ENCODE measurements at places on chromosomes 2 and 18.

GRCh38 chr2:212915121-212915782 lies 236.2 kb downstream of the IKZF2 start:
- no peak for DNase-seq

DNA sequence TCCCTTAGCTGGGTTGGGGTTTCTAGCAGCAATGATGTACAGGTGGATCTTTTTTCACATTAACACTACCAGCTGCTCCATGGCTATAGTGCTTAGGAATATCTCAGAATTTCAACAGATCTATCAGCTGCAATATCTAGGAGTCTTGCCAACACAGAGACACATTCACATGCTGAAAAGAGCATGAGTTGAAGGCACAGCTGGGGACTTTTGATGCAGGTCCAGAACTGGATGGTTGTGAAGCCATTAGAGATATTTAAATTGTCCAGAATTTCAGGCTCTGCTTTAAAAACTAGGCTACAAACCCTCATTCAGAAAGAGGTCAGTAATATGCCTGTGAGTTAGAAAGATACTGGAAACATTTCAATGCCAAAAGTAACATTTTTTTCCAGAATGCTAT lies 122.2 kb upstream of the CCDC195 start:
- no peak for DNase-seq

DNA sequence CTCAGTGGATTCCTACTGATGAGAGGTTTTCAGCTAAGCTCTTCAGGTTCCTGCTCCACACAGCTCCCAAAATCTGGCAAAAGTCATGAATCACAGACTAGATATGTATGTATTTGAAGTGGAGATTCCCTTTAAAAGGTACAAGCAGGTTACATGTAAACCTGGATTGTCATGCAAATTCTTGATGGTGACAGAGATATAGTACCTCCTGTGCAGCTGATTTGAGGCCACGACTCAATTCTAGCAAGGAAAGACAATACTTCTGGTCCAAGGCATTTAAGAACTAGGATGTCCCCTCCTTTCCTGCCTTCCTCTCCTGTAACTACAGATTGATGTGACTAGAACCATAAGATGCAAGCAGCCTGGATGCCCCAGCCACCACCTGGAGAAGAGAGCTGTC lies 55.0 kb downstream of the GORASP2 start:
- no peak for DNase-seq

DNA sequence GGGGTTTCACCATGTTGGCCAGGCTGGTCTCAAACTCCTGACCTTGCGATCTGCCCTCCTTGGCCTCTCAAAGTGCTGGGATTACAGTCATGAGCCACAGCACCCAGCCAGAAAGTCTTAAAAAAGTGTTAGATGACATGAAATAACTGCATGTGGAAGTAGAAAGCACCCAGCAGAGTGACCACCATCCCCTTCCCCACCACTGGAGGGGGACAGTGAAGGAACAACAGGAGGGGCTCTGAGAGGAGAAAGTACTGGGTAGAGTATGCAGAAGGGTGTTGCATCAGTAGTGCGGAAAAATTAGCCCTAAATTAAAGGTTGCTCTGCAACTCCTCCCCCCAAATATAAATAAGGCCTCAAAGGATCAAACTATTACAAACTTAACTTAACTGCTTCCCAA lies 230.5 kb downstream of the ZNF521 start:
- DNase-seq, result no peak

GRCh38 chr2:2797797-2798196 lies 466.7 kb upstream of the MYT1L start:
- no peak for DNase-seq

GRCh38 chr2:169105476-169105875 lies 36.1 kb downstream of the DHRS9 start:
- no peak for DNase-seq

DNA sequence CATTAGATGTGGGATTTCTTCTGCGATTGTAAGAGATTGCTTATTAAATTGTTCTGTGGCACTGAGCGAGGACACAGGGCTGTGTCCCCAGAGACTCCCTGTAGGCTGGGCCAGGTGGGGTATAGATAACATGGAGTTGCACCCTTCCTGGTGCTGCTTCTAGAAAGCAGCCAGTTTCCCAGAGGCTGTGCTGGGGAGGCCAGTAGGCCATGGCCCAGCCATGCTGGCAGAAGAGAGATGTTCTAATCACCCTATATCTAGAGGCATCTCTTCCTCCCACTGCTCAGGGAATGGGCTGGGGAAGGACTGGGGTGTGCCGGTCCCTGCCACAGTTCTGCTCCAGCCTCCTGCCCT lies 66.9 kb downstream of the HS1BP3 start:
- DNase-seq, result no peak

DNA sequence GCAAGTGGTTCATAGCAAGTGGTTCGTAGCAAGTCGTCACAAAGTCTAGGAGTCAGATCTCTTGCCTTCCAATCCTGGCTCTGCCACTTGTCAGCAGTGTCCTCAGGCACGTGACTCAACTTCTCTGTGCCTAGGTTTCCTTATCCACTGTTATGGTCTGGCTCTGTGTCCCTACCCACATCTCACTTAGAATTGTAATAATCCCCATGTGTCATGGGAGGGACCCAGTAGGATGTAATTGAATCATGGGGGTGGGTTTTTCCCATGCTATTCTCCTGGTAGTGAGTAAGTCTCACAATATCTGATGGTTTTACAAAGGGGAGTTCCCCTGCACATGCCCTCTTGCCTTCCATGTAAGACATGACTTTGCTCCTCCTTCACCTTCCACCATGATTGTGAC lies 51.8 kb upstream of the AP1S3 start:
- no peak for DNase-seq

DNA sequence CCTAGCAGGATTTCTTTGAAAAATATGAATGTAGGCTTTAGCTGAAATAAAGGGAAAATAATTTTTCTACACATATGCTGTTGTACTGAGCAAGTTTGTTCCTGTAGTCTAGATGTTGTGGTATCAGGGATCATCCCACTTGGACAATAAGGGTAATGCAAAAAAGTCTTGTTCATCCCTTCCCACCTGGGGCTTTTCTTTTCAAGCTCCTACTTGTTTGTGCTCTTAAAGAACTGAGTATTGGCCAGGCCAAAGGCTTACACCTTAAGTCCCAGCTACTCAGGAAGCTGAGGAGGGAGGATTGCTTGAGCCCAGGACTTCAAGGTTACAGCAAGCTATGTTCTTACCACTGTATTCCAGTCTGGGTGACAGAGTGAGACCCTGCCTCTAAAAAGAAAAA lies 35.5 kb downstream of the ZC3H6 start:
- DNase-seq, result no peak
